ENCODE measurements at places on chromosomes 16 and 17. TPM values are rescaled to one million over a fixed set of nuclear protein-coding genes. Genes with fewer than 3 reads are reported as not detected.

DNA sequence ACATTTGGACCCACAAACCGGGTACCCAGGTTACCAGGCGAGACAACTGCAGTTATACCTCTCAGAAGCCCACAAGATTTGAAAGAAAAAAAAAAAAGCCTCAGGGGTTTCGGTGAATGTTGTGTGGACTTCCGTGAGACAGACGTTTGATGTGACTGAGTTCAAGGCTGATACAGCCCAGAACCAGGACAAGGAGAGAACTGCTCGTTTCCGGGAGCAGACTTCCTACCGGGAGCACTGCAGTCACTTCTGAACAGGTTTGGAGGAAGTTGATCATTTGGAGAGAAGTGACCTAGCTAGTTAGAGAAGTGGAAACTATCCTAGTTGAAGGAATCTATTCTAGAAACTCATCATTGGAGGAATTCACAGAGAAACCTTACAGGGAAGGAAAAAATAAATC lies 847 bp downstream of the CKLF start:
- no peaks in the 10 kb centered on the region for H3K36me3 ChIP-seq
- no peak for DNase-seq
- peak overlapping the region; percentile 77 for H3K4me3 ChIP-seq
- H3K27ac ChIP-seq, result peak overlapping the region; percentile 99

Gene TBC1D3
- not detected for total RNA-seq

Gene LRRC36
- total RNA-seq, result not detected

Gene ZNF624
- total RNA-seq, result 28.0 TPM

Gene TOP2A
- 1.9 TPM for total RNA-seq

All from uterus (tissue), 4 donors.